ENCODE measurements at places on chromosomes 11 and 22. TPM values are rescaled to one million over a fixed set of nuclear protein-coding genes. Genes with fewer than 3 reads are reported as not detected.
A peak's percentile ranks its signal among the peaks of the same experiment; 100 is the strongest.

GRCh38 chr22:40313007-40313406 lies 33.3 kb upstream of the ADSL start:
- no peak for DNase-seq

DNA sequence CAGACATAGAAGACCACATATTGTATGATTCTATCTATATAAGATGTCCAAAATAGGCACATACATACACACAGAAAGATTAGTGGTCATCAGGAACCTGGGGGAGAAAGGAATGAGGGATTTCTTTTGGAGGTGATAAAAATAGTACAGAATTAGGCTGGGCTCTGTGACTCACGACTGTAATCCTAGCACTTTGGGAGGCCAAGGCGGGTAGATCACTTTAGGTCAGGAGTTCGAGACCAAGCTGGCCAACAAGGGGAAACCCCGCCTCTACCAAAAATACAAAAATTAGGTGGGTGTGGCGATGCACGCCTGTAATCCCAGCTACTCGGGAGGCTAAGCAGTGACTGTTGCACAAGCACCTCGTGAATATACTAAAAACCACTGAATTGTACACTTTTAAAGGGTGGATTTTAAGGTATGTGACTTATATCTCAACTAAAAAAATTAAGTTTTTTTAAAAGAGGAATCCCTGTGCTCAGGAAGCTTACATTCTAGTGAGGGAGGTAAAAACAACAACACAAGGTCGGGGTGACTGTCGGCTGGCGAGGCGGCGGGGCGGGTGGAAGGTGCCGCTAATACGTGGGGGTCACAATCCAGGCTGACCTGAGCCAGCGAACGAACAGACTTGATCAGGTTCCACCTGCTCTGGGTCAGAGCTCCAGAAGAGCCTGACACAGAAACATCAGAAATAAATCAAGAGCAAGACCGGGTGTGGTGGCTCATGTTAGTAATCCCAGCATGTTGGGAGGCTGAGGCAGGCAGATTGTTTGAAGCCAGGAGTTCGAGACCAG lies 25.3 kb upstream of the TESMIN start:
- DNase-seq: no peak

DNA sequence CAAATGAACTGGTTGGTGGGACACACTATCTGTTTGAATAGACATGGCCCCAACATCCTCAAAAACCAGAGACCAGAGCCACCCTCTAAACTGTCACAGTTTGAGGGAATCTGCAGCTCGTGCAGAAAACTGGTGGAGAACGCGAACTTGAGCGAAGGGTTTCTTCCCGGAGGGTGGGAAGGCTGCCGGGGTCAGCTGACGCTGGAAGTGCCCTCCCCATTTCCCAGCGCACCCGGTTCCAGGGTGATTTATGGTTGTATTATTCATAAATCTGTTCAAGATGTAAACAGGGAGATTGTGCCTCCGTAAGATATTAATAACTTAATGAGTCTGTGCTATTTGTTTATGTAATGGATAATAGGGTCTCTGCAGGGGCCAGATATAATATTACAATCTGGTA lies 1396.7 kb downstream of the BRD1 start:
- DNase-seq: no peak

Gene OR5D13
- total RNA-seq: not detected

DNA sequence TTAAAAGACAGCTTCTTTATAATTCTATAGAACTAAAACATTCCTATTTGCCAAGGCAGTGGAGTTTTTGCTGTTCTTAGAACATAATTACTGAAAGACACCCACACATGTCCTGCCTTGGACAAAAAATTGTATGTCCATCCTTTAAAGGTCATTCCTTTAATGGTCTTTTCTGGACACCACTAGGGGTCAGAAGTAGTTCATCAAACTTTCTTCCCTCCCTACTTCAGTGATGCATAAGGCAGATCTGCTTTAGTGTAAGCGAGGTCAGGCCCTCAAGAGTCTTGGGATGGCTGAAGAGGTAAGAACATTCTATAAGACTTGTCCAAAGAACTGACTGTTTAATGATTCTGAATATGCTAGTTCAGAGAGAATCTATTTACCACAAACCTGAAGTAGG lies 4.3 kb upstream of the OR51V1 start:
- peak; percentile 75 for DNase-seq

GRCh38 chr22:44848296-44848741 lies 95.9 kb downstream of the ARHGAP8 start:
- no peak for DNase-seq

- no peak for DNase-seq
Observed at GRCh38 chr11:124756753-124757227, 4.7 kb upstream of the VSIG2 start.

DNA sequence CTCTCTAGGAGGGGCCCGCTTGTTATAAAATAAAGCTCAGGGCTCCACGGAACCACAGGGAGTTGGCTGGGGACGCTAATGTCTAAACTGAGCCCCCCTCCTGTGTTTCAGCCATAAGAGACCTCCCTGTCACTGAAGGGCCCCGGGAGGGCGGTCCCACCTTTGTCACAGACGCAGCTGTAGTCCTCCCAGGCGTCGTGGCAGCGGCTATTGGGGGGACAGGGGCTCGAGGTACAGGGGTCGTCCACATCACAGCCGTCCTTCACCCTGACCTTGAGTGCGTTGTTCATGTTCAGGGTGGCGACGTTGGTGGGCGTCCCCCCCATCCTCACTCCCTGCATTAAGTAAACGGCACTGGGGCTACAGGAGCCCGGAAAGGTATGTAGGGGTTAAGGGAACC lies 62.0 kb downstream of the TRMU start:
- DNase-seq: no peak

GRCh38 chr11:9231848-9232177 lies 33.3 kb downstream of the DENND5A start:
- DNase-seq: peak; percentile 10

Data from HFFc6 (cell line).